ENCODE measurements at places on chromosomes 6 and 20. TPM values are rescaled to one million over a fixed set of nuclear protein-coding genes. Genes with fewer than 3 reads are reported as not detected.

DNA sequence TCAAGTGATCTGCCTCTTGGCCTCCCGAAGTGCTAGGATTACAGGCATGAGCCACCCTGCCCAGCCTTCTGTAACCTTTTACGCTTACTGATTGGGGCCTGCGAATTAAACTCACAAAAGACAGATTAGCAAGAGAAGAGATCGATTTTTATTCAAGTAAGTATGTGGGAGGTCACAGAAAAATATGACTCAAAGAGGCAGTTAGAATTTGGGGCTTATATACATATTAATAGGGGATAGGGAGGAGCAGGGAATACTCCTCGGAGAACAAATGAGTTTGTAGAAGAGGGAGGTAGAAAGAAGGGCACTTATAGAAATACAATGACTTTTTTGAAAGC is 78.9 kb downstream of the CD24 start:
- H3K27ac ChIP-seq, result no peak overlapping the region
- no peak overlapping the region for H3K4me3 ChIP-seq
- no peak for DNase-seq
- peaks cover 17% of the 10 kb centered on the region for H3K27me3 ChIP-seq
- H3K4me1 ChIP-seq, result no peaks in the 10 kb centered on the region

- DNase-seq, result no peak
- H3K4me3 ChIP-seq, result no peak overlapping the region
- no peaks in the 10 kb centered on the region for H3K4me1 ChIP-seq
- H3K27ac ChIP-seq, result no peak overlapping the region
- peaks cover 1% of the 10 kb centered on the region for H3K27me3 ChIP-seq
These were observed 115.2 kb downstream of the PSMB1 start for GRCh38 chr6:170437719-170438401.

DNA sequence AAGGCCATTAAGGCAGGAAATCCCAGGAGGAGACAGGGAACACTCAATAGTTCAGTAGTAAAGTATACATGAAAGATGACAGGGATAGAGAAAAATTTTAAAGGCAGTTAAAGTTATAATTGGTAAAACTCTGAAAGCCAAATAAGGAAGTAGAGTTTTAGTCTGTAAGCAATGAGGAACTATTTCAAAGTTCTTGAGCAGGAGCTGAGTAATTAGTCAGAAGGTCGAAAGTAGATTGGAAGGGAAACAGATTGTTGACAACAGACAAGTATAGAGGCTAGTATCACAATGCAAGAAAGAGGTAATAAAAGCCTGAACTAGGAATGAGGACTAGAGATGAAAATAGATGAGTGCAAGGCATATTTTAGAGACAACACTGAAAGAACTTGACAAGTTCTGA is 150.3 kb downstream of the CDK19 start:
- H3K4me3 ChIP-seq, result no peak overlapping the region
- peaks cover 21% of the 10 kb centered on the region for H3K36me3 ChIP-seq
- H3K4me1 ChIP-seq, result no peaks in the 10 kb centered on the region
- H3K27ac ChIP-seq, result no peak overlapping the region

GRCh38 chr6:113903666-113904330 is 46.7 kb downstream of the MARCKS start:
- no peak overlapping the region for H3K4me3 ChIP-seq
- H3K27me3 ChIP-seq, result peaks cover 3% of the 10 kb centered on the region
- no peak for DNase-seq
- H3K36me3 ChIP-seq, result no peaks in the 10 kb centered on the region

GRCh38 chr20:51910321-51911050 is 108.2 kb upstream of the SALL4 start:
- DNase-seq, result no peak
- peaks cover 2% of the 10 kb centered on the region for H3K27me3 ChIP-seq
- H3K36me3 ChIP-seq, result no peaks in the 10 kb centered on the region
- H3K4me3 ChIP-seq, result no peak overlapping the region
- H3K27ac ChIP-seq, result no peak overlapping the region

DNA sequence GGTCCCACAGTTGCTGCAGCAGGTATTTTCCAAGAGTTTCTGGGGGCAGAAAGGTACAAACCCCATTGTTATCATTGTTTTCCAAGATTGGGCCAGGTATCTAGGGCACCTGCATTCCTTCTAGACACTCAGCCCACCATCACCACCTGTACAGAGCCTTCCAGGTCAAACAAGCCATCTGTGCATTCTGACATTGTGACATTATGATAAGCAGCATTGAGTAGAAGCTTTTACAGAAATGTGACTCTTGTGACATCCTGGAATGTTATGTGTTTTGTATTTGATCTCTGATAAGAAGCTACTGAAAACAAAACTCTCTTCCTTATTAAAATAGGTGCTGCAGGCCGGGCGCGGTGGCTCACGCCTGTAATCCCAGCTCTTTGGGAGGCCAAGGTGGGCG is 128.1 kb upstream of the CCN2 start:
- no peaks in the 10 kb centered on the region for H3K27me3 ChIP-seq
- H3K4me1 ChIP-seq, result no peaks in the 10 kb centered on the region
- DNase-seq, result no peak
- H3K27ac ChIP-seq, result no peak overlapping the region

- H3K27me3 ChIP-seq, result no peaks in the 10 kb centered on the region
- DNase-seq, result no peak
- no peak overlapping the region for H3K4me3 ChIP-seq
- H3K36me3 ChIP-seq, result no peaks in the 10 kb centered on the region
These were observed 201.8 kb downstream of the GRIK2 start for GRCh38 chr6:101595276-101595675.

DNA sequence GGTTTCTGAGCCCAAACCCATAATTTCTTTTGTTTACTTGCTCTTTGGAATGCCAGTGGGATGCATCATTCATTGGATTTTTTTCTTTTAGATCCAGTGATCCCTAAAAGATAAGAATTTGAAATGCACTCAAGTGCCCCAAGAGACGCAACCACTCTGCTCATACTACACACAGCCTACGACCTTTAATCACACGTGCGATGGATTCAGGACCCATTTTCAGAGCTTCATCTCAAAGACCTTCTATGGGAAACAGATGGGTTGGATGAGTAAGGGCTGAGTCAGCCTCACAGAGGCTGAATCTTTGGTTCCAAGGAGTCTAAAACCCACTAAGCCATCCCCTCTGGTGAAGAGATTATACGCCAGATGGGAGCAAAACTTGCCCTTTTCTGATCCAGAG is 265.5 kb upstream of the EXOC2 start:
- no peak overlapping the region for H3K27ac ChIP-seq
- H3K27me3 ChIP-seq, result peaks cover 6% of the 10 kb centered on the region
- H3K36me3 ChIP-seq, result no peaks in the 10 kb centered on the region
- no peak overlapping the region for H3K4me3 ChIP-seq
- DNase-seq, result no peak

- DNase-seq, result no peak
- H3K4me3 ChIP-seq, result no peak overlapping the region
- no peaks in the 10 kb centered on the region for H3K27me3 ChIP-seq
- no peaks in the 10 kb centered on the region for H3K4me1 ChIP-seq
- H3K27ac ChIP-seq, result no peak overlapping the region
These were observed 106.5 kb downstream of the PHF3 start for GRCh38 chr6:63742060-63742459.

DNA sequence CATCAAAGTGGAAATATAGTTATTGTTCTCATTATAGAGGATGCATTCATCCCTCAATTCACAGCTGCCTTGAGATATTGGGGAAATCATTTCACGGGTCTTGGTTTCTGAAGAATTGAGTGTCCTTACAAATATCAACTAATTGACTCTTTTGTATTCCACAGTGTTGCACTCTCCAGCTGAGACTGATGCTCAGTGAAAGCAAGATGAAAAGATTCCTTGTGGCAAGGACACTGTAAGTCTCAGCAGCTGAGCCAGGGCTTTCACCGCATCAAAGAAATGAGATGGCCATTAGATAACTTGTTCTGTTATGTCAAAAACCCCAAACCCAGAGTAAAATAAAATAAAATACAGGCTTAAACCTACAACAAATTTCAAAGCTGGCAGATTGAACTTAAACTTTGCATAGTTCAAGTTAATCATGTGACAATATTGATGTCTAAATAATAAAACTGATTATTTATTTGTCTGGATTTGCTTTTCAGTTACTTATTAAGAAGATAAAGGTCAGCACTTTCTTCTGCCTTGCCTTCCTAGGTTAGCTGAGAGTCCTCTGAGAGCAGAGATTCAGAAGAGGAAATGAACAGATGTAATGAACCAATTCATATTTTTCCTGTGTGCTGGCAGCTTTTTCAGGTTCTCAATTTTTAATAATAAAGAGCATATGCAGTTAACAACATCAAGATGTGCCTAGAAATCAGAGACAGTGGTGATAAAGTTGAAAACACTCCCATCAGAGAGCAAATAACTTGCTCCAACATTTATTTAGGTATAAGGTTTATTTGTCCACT is 82.4 kb upstream of the SMLR1 start:
- DNase-seq, result no peak
- H3K27ac ChIP-seq, result no peak overlapping the region

DNA sequence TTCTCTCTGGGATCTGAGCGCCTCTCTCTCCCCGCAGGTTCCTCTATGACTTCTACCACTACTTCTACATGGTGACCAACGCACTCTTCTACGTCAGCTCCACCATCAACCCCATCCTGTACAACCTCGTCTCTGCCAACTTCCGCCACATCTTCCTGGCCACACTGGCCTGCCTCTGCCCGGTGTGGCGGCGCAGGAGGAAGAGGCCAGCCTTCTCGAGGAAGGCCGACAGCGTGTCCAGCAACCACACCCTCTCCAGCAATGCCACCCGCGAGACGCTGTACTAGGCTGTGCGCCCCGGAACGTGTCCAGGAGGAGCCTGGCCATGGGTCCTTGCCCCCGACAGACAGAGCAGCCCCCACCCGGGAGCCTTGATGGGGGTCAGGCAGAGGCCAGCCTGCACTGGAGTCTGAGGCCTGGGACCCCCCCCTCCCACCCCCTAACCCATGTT is 36.3 kb upstream of the MRGBP start:
- H3K4me1 ChIP-seq, result no peaks in the 10 kb centered on the region
- H3K36me3 ChIP-seq, result no peaks in the 10 kb centered on the region
- H3K27ac ChIP-seq, result no peak overlapping the region
- peaks cover 20% of the 10 kb centered on the region for H3K27me3 ChIP-seq
- DNase-seq, result no peak
- H3K4me3 ChIP-seq, result no peak overlapping the region

- H3K27ac ChIP-seq, result no peak overlapping the region
- no peak overlapping the region for H3K4me3 ChIP-seq
- peaks cover 8% of the 10 kb centered on the region for H3K27me3 ChIP-seq
- H3K36me3 ChIP-seq, result no peaks in the 10 kb centered on the region
- no peaks in the 10 kb centered on the region for H3K4me1 ChIP-seq
These were observed 30.8 kb downstream of the LAMA5 start for GRCh38 chr20:62336329-62336728.

DNA sequence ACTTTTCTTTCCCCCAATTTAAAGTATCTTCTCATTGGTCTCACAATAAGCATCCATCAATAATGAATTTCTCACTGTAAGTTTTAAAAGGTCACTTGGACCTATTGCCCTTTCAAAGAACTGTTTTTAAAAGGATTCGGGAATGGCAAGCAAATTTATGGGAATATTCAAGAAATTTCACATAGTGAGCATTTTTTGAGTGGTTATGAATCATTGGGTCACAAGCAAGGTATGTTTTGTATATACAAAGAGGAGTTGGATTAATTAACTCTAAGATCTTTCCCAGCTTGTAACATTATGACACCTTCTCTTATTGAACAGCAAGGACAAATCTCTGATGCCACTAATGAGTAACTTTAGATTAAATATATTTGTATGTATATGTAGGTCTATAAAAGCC is 165.0 kb downstream of the MOXD1 start:
- no peak overlapping the region for H3K4me3 ChIP-seq
- peaks cover 4% of the 10 kb centered on the region for H3K27me3 ChIP-seq
- DNase-seq, result no peak
- H3K4me1 ChIP-seq, result no peaks in the 10 kb centered on the region
- no peaks in the 10 kb centered on the region for H3K36me3 ChIP-seq
- H3K27ac ChIP-seq, result no peak overlapping the region

DNA sequence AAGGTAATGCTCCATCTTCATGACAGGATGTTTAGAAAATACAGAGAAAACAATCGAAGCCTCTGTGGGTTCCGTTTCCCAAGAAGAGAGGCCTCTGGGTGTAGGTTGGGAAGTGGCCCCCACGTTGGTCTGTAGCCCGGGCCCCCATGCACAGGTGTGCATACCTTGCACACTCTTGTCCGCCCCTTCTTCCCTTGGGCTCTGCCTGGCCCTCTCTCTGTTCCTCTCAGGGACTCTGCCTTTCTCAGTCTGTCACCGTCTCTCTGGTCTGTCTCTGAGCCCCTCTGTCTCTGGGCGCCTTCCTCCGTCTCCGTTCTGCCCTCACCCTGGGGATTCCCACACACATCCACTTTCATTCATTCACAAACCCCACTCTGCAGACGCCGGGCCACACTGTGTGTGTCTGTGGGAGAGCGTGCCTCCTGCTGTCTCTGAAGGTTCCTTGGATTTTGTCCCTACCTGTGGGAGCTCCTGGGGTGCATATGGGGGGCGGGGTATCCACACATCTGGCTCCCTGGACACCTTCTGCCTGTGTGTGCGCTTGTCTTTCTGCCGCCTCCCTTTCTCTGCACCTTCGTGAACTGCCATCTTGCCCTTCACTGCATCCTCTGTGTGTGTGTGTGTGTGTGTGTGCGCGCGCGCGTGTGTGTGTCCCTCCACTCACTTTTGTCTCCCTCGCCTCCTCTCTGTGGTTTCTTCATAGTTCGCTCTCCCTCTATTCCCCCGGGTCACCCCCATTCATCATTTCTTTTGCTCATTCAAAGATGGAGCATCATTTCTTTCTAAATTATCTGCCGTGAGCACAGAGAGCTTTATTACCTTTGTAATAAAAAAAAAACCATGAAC is 75.3 kb downstream of the SRC start:
- peaks cover 14% of the 10 kb centered on the region for H3K27me3 ChIP-seq
- no peak overlapping the region for H3K4me3 ChIP-seq
- DNase-seq, result no peak
- H3K36me3 ChIP-seq, result no peaks in the 10 kb centered on the region

Gene FAM217A
- not detected for total RNA-seq

Gene PRR18
- total RNA-seq, result not detected

Gene FKBP5
- 94.2 TPM for total RNA-seq

Gene TAAR2
- total RNA-seq, result not detected

Gene MRPS10
- total RNA-seq, result 33.1 TPM

Gene MYMX
- not detected for total RNA-seq

Gene GRM1
- total RNA-seq, result not detected

Gene PRICKLE4
- not detected for total RNA-seq
